Esophagus mucosa (tissue), 1 donor: ENCODE measurements at places on chromosomes 11 and 22. TPM values are rescaled to one million over a fixed set of nuclear protein-coding genes. Genes with fewer than 3 reads are reported as not detected.

- ATAC-seq = no peak
Measured at GRCh38 chr22:38868286-38868721, 3.7 kb downstream of the CBX6 start.

Gene VWA5A
- total RNA-seq = 9.6 TPM

GRCh38 chr22:32994041-32994830 lies 63.9 kb downstream of the SYN3 start:
- no peak for ATAC-seq

DNA sequence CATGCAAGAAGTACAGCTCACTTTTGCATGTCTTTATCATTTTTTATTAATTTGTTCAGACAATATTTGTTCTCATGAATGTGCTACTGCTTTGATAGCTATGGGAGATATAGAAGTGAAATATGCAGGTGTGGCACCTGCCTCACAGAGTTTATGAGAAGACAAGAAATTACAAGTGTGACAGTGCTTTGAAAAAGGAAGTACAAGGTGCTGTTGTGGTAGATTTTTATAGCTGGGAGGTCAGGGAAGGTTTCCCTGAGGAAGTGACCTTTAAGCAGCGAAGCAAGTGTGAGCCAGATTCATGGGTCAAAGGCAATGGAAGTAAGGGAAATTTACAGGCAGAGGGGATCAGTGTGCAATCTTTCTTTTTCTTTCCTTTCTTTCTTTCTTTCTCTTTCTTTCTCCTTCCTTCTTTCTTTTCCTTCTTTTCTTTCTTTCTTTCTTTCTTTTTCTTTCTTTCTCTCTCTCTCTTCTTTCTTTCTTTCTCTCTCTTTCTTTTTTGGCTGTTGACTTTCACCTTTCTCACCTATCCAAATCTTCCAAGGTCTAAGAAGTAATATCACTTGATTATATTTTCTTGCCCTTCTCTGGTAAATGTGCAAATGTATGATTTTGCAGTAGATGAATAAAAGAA lies 6.4 kb upstream of the BMAL1 start:
- no peak for ATAC-seq
